H1 (cell line): ENCODE measurements at places on chromosomes 1 and 21. TPM values are rescaled to one million over a fixed set of nuclear protein-coding genes. Genes with fewer than 3 reads are reported as not detected.

The GJA8 gene
- total RNA-seq, result not detected in 2 replicates

The PGBD5 gene
- 18.4 and 21.2 TPM in 2 replicates for total RNA-seq

The CALML6 gene
- total RNA-seq, result 0.92 and 1.3 TPM in 2 replicates

The TUFT1 gene
- total RNA-seq, result 10.1 and 10.4 TPM in 2 replicates

The OR11L1 gene
- total RNA-seq, result not detected in 2 replicates

The HFM1 gene
- total RNA-seq, result 0.99 and 1.2 TPM in 2 replicates

The HES3 gene
- 54.3 and 67.9 TPM in 2 replicates for total RNA-seq
